ENCODE measurements at places on chromosomes 13 and 19. TPM values are rescaled to one million over a fixed set of nuclear protein-coding genes. Genes with fewer than 3 reads are reported as not detected.

NAPSA gene
- not detected for total RNA-seq

OR7C1 gene
- not detected for total RNA-seq

DNA sequence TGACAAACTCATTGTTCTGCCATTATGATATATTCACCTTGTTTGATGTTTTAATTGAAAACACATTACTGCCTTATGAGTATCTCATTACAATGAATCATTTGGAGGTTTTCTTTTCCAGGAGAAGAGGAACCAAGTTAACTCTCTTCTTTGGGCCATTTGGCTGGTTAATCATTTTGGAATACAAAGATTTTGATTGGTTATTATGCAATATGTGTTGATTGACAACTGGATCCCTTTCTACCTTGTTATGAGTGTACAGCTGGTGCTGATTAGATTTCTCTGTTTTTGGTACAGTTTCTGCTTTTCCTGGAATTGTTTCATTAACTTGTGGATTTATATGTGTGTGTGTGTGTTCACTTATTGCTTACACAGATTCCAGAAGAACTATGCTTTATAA, 49.2 kb upstream of the RGCC start:
- no peak for DNase-seq

ZNF682 gene
- total RNA-seq: 5.4 TPM

- DNase-seq: peak; percentile 61
These were observed 179.7 kb upstream of the TSC22D1 start for GRCh38 chr13:44755872-44756271.
